ENCODE measurements at places on chromosomes 5 and 9. TPM values are rescaled to one million over a fixed set of nuclear protein-coding genes. Genes with fewer than 3 reads are reported as not detected.

GRIN1 gene
- not detected for total RNA-seq

PTPRD gene
- not detected for total RNA-seq

LIX1 gene
- total RNA-seq: not detected

LECT2 gene
- total RNA-seq: not detected

NIPAL4 gene
- total RNA-seq: 1.2 TPM

HMMR gene
- total RNA-seq: 0.38 TPM

FBP2 gene
- not detected for total RNA-seq

KCNMB1 gene
- 0.48 TPM for total RNA-seq

GARIN3 gene
- not detected for total RNA-seq

DNA sequence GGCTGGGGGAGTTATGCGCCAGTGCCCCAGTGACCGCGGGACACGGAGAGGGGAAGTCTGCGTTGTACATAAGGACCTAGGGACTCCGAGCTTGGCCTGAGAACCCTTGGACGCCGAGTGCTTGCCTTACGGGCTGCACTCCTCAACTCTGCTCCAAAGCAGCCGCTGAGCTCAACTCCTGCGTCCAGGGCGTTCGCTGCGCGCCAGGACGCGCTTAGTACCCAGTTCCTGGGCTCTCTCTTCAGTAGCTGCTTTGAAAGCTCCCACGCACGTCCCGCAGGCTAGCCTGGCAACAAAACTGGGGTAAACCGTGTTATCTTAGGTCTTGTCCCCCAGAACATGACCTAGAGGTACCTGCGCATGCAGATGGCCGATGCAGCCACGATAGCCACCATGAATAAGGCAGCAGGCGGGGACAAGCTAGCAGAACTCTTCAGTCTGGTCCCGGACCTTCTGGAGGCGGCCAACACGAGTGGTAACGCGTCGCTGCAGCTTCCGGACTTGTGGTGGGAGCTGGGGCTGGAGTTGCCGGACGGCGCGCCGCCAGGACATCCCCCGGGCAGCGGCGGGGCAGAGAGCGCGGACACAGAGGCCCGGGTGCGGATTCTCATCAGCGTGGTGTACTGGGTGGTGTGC is at the start of gene RXFP3:
RXFP3 (plus strand) TSS at position 6 of the 636 bp plus-strand sequence; CDS start at position 361, 355 bp downstream.
- no peak for DNase-seq

- no peak for DNase-seq
Observed at GRCh38 chr5:167128581-167128980, 1162.9 kb upstream of the WWC1 start.

GRCh38 chr9:21560281-21560745 is 78.2 kb upstream of the IFNE start:
- no peak for DNase-seq

GRCh38 chr9:137114220-137114612 is 317 bp downstream of the DPP7 start:
- no peak for DNase-seq

- no peak for DNase-seq
Observed at GRCh38 chr9:107016383-107016782, 153.4 kb downstream of the ZNF462 start.

DNA sequence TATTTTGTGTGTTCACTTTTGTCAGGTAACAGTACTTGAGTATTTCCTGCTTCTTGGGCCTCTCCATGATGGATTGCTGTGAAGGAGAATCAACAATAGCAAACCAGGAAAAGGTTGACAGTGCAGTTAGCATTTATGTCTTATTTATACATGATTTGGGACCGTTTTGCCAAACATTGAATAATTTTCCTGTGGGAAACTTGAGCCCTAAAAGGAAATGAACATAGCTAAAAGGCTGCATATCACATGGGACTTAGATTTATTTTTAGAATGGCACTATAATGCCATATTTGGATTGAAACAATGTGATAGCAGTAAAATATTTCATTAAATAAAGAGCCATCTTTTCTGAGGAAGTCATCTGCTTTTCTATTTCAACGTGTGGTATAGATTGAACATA is 15.3 kb downstream of the GPR21 start:
- no peak for DNase-seq

DNA sequence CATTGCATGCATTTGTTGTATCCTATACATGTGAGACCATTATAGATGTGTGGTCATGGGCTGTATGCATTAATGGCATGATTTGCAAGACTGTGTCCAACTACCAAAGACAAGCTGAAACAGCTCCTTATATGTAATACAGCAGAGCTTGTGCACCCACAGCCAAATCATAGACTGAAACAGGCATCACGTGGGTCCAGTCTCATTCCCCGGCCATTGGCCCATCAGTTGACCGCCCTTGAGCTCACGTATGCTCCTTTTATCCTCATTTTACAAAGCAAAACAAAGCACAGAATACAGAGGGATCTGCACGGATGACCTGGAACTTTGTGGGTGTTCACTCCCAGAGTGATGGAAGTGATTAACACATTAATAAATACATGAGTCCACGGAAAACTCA is 109.1 kb downstream of the ROR2 start:
- no peak for DNase-seq

- no peak for DNase-seq
Observed at GRCh38 chr9:89364666-89365531, 46.6 kb downstream of the SECISBP2 start.

- no peak for DNase-seq
Observed at GRCh38 chr5:78544561-78545201, 103.9 kb downstream of the LHFPL2 start.

DNA sequence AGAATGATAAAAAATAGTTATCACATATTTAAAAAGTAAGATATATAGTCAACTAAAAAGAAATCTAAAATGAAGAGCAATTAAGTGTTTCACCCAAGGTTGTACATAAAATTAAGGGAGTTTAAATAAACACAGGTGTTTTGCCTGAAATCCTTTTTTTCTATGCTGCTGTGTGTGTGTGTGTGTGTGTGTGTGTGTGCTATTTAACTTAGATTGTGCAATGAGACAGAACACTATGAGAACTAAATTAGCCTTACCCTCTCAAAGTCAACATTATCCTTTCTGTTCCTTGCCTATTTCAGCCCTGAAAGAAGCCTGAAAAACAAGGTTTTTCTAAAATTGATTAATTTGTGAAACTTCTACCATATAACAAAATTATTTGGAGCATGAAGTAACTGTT is 516.2 kb downstream of the ELAVL2 start:
- DNase-seq: no peak

DNA sequence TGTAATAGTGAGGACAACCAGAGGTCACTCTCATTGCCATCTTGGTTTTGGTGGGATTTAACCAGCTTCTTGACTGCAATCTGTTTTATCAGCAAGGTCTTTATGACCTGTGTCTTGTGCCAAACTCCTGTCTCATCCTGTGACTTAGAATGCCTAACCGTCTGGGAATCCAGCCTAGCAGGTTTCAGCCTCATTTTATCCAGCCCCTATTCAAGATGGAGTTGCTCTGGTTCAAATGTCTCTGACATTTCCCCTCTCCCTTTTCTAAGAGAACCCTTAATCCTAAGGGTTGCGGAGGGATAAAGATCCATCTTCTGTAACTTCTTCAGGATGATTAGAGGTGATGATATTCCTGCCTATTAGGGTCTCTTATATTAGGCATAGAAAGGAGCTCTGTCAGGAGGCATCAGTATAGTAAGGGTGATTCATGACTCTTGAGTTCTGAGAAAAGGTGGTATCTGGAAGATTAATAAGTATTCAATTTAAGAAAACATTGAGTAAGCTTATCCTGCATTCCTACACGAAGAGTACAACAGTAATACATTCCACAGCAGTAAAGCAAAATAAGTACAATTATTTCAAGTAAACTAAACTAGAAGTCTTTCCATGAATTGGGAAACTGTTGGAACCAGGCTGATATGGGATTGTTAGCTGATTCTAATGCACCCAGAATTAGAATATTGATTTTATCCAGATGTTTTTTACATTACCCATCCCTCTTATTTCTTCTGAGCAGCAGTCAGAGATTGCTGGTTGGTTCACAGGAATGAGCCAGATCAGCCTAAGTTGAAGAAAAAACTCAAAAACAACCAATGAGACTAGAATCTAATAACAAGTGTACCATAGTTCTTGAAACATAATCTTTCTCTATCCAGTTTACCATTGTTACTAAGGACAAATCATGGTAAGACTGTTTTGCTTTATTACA is 39.9 kb downstream of the SHC3 start:
- no peak for DNase-seq

GRCh38 chr9:107155244-107155817 is 127.7 kb upstream of the RAD23B start:
- no peak for DNase-seq

GRCh38 chr5:77935506-77936364 is 159.6 kb upstream of the TBCA start:
- DNase-seq: peak; percentile 42

- no peak for DNase-seq
Observed at GRCh38 chr9:109753308-109753707, 26.7 kb upstream of the PALM2AKAP2 start.
